ENCODE measurements at places on chromosomes 13 and 19.
A peak's percentile ranks its signal among the peaks of the same experiment; 100 is the strongest.

- no peak for DNase-seq
Measured at GRCh38 chr19:10228393-10228792, 2.7 kb downstream of the S1PR2 start.

DNA sequence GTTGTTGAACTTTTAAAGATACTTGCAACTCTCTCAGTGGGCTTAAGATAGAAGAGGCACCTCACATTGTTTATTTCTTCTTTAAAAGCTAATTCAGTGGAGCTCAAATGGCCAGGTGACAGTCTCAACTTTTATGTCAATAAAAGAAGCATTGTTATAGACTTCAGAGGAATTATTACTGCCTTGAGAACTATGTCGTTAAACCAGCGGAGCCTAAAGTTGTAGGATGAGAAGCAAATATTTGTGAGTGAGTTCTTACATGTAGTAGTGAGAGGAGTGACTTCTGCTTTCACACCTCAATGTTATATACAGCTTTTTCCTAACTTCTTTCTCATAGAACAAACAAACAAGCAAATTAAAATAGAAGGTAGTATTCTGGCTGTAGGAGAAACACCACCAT is 31.2 kb upstream of the DGKH start:
- no peak for DNase-seq

DNA sequence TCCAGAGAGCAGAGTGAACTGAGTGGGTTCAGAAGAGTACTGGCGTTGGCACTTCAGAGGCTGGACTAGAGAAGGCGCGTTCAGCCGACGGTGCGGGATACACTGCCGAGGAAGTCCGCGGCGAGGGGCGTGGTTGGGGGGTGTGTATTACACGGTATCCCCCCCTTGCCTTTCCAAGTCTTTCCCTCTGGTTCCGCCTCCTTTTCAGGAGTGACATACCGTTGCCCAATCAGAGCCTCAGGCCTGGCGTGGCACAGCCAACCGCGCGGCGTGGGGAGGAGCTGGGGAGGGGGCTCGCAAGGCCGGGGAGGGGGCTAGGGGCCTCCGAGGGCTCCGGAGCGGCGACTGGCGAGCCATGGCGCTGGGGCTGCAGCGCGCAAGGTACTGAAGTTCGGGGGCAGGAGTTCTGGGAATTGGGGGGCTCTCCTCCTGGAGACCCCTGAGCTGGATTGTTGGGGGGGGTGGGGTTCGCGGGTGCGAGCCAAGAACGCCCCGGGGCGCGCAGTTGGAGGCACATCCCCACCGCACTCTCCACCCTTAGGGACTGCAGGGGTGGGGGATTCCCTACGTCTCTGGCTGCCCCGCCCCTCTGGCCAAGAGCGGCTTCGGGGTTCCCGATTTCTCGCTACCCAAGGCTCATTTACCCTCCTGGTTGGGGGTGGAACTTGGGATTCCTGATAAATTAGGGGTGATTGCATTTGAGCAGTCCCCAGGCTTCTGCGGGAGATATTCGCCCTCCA is at the start of gene HIF3A:
TSS of gene HIF3A (plus strand) at position 321 of the 740 bp plus-strand sequence. CDS start at position 356, 35 bp downstream.
- DNase-seq, result no peak

DNA sequence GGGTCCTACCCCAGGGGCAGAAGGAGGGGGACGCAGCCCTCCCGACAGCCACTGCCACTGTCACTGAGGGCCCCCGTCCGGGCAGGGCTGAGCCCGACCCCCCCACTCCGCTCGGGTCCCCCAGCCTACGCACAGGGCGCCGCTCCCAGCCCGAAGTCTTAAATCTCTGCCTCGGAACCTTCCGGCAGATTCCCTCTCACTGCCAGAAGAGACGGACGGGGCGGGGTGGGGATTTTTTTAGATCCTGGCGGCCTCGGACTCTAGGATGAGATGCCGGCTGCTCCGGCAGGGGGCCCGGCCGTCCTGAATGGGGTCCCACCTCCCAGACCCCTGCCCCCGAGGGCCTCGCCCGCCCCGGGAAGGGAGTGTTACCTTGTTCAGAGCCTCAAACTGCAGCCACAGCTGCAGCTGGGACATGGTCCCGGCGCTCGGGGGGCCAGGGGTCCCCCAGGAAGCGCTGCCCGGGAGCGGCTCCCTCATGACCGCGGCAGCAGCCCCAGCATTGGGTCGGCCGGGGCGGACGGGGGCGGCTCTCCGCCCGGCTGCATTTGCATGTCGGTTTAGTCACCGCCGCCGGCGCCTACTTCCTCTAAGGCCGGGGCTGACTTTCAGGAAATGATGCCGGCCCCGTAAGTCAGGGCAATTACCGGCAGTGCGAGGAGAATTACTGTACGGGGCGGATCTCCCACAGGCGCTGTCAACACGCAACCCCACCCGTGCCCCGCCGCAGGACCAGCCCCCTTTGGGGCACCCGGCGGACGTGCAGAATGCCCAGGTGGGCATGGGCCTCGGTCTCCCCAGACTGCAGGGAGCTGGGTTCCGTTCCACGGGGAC is 28.1 kb downstream of the GPX4 start:
- DNase-seq, result peak; percentile 69

DNA sequence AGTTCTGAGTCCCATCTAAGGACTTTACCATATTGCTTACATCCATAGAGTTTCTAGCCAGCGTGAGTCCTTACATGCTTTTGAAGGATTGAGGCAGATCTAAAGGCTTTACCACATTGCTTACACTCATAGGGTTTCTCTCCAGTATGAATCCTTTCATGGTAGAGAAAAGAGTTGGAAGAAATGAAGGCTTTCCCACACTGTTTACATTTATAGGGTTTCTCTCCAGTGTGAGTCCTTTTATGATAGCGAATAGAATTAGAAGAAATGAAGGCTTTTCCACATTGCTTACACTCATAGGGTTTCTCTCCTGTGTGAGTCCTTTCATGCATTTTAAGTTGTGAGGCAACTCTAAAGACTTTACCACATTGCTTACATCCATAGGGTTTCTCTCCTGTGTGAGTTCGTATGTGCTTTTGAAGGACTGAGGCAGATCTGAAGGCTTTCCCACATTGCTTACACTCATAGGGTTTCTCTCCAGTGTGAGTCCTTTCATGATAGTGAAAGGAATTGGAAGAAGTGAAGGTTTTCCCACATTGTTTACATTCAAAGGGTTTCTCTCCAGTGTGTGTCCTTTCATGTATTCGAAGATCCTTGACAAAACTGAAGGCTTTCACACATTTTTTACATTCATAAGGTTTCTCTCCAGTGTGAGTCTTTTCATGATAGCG is 8.4 kb upstream of the ZNF433 start:
- DNase-seq, result no peak

- DNase-seq, result no peak
Measured at GRCh38 chr13:59774491-59774971, 389.2 kb downstream of the DIAPH3 start.

GRCh38 chr19:33399081-33399744 is 25.7 kb downstream of the CEBPG start:
- DNase-seq, result no peak
